T-cell (primary cell): ENCODE measurements at places on chromosomes 5 and 9.

- no peak for DNase-seq
These were observed 2.7 kb downstream of the FYB1 start for GRCh38 chr5:39216631-39217030.

DNA sequence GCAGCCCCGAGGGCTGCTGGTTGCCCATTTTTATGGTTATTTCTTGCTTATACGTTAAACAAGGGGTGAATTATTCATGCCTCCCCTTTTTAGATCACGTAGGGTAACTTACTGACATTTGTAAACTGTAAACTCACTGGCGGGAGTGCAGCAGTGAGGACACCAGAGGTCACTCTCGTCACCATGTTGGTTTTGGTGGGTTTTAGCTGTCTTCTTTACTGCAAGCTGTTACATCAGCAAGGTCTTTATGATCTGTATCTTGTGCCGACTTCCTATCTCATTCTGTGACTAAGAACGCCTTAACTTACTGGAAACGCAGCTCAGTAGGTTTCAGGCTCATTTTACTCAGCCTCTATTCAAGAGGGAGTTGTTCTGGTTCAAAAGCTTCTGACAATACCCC lies 155.0 kb upstream of the PRDM9 start:
- no peak for DNase-seq

DNA sequence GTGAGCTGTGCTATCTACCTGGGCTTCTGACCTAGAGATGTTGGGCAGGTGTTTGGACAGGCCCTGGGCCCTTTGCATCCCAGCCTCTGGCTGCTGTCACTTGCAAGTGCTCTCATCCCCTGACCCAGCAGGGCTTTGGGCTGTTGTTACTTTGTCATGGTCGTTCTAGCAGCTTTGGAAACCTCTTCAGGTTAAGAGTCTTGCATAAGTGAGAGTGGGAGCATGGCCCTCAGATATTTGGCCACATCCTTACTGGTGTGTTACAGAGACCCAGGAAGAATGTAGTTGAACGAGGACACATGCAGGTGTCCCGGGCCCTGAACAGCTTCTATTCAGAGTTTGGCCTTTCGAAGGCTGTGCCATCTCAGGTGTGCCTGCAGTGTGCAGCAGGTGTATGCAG lies 4.5 kb downstream of the TENT4A start:
- no peak for DNase-seq

DNA sequence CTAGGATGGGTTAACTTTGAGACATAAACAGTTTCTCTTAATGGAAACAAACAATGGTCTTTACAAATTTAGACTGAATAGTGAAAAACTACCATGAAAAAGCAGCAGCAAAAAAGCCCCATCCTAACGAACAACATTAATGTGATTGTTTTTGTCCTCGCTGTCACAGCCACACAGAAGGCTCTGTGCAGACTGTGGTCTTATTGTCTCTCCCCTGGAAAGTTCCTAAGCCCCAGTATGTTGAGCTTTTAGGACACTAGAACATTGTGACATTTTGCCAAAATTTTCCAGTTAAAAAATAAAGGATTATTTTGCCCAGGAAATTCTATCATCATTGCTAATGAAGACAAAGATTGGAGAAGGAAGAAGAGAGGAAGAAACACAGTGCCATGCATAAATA lies 12.6 kb upstream of the SOWAHA start:
- DNase-seq: no peak

DNA sequence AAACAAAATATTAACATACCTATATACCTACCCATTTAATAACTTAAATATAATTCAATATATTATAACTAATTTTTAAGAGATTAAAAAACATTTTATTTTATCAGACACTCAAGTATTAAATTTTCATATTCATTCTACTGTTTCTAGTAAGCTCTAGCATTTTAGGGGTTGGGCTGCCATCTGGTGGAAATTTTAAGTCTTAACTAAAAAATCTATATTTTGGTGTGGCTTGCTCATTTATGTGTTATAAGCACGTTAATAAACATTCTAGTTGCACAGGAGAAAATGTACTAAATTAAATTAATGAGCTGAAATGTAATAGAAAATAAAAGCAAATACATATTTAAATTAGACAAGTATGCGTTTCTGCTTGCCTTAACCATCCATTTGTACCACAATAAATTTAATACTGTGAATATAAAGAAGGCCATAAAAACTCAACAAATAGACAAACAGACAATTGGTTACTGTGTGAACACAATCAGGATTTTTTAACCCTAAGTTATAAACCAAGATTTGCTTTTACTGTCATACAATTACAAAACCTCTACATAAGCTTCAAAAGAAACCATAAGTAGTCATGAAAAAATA lies 1728.3 kb upstream of the CDH9 start:
- DNase-seq: no peak

DNA sequence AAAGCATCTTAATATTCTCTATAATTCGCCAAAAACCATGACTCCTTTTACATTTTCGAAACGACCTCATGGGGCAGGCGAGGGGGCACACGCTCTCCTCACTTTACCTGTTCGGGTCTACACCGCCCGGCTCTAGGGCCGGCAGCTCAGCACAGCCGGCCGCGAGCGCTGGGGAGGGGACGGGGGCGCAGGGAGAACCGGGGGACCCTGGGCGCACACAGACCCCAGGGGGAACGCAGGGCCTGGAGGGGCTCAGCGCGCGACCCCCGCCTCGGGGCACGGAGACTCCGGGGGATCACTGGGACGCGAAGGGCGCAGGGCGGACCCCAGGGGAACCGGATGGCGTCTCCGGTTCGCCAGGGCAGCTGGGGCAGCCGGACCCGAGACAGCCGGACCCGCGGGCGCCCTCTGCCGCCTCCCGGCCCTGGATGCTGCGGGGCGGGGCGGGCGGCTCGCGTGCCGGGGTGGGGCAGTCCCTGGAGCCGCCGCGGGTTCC lies at the start of gene AHRR:
Gene AHRR, plus strand, starts transcription at position 485 of the 496 bp plus-strand sequence. CDS start 22,189 bp downstream, outside the sequence.
- DNase-seq: peak; percentile 13

DNA sequence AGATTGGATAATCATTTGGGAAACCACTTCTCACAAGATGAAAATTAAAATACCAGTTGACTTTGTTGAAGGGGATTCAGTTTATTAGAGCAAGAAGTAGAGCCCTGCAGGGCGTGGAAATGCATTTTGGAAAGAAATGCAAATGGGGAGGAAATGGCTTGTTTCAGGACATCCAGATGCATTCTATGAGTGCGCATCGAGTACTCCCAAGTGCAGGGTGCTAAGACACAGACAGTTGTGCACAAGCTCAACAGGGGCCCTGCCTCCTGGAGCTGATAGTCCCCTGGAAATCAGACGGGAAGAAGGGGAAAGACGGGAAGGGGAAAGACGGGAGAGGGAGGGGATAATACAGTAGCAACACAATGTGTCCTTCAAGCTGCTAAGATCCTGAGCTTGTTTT lies 64.0 kb downstream of the NSUN2 start:
- DNase-seq: no peak

DNA sequence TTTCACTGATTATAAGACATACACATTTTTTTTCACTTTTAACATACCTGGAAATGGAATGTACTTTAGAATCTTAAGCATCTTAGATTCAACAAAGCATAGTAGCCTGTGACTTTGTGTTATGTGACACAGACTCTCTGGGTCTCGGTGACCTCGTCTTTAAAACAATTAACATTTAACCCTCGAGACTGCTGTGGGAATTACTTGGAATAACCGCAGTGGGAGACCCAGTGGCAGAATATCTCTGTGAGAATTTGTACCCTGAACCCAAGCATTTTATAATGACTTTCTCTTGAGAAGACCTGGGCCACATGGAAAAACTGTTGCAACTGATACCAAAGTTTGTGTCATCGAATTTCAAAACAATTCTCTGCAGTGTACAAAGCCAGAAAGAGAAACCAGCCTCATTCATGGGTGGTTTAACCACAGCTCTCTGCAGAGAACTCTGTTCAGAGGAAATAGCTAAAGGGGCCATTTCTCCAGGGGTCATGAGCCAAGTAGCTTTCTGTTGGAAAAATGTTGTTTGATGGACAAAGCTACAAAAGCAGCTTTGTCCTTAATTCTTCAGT lies 10.0 kb upstream of the RETREG1 start:
- DNase-seq: no peak

DNA sequence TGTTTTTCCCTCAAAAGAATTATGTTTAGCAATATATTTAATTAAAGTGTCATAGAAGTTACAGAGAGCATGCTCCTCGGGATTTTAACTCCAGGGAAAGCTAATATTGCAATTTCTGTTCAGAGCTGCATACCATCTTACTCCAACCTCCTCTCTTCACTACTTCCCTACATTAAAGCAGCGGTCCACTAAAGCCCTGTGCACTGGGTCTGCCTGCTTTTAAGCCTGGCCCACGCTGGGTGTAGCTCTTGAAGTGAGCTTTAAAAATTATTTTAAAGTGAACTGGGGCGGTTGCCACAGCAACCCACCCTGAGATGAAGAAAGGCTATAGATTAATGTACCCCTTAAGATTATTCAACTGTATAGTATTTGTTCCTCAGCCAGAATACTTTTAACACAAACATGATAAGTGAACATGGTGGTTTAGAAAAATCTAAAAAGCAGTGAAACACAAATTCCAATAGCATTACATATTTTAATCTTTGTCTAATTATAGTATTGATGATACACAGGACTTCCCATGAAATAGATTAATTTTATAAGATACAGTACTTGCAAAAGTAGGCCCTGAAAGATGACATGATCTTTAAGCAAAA lies 3.9 kb upstream of the MEF2C start:
- DNase-seq: no peak

DNA sequence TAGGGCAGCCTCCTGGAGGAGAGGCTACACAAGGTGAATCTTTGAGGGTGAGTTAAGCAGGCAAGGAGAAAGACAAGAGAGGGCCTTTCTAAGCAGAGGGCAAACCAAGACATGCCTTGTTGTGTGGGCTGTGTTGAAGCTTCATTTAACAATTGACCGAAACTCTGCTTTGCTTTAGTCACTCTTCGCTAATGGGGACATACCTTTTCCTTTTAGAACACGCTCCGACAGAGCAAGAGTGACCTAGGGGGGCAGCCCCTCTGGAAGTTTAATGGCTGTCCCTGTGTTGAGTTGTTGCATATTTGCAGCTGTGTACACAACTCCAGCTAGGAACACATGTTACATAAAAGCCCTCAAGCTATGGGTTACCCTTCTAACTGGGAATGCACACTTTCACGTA lies 218.1 kb upstream of the WWC1 start:
- no peak for DNase-seq

DNA sequence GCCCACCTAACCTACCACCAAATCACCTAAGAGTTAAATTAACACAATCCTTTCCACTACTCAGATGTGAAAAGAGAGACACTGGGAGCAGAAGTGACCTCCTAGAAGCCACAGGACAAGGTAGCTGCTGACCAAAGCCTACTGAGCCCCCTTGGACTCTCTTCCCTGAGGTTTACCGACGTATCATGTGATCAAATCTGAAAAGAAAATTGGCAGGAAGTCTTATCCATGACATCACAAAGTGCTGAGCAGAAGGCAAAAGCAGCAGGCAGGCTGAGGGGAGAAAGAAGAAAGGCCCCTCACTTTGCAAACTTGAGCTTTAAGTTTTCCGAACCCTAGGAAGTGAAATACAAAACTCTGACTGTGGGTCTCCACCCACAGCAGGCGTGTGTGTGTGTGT lies 11.1 kb downstream of the PRELID2 start:
- no peak for DNase-seq

DNA sequence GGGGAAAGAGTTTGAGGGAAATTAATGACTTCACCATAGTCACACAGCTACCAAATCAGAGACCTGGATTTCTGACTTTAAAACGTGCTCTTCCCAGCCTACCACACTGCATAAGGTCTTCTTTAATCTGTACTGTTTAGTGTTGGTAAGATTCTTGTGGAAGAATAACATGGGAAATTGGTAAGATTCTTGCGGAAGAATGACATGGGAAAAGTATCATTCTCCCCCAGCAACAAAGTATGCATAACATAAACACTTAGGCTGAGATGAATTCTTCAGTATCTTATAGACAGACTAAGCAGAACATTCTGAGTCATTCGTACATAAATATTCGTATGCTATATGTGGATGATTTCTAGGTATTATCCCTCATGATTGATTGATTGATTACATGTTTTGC lies 170.4 kb downstream of the FOCAD start:
- DNase-seq: no peak

- DNase-seq: no peak
These were observed 71.5 kb downstream of the PAM start for GRCh38 chr5:102826629-102827028.

DNA sequence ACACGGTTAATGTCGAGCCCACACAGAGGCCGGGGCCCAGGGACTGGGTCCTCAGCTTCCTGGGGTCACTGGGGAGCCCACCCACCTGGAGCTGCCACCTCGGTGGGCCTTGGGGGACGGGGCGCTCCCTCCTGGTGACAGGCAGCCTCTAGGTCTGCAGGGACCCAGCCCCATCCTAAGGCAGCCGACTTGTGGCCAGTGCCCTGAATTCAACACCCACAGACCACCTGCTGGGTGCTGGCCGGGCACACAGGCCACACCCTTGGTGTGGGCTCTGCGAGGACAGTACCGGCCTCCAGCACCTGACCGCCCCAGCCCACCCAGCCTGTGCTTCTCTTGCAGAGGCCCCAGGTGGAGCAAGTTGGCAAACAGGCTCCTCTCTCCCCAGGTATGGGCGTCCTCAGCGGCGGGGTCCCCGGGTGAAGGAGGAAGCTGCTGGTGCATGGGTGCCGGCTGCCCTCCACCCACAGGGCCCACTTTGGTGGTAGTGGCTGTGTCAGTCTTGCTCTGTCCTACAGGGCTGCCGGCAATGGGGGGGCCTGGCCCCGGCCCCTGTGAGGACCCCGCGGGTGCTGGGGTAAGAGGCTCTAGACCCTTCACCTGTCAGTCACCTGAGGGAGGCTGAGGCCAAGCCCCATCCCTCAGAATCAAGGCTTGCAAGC lies 8.3 kb downstream of the ENTPD8 start:
- no peak for DNase-seq

GRCh38 chr9:19233344-19233743 lies 2.9 kb downstream of the DENND4C start:
- DNase-seq: no peak

- DNase-seq: no peak
These were observed 23.1 kb downstream of the DDX31 start for GRCh38 chr9:132646726-132647125.

DNA sequence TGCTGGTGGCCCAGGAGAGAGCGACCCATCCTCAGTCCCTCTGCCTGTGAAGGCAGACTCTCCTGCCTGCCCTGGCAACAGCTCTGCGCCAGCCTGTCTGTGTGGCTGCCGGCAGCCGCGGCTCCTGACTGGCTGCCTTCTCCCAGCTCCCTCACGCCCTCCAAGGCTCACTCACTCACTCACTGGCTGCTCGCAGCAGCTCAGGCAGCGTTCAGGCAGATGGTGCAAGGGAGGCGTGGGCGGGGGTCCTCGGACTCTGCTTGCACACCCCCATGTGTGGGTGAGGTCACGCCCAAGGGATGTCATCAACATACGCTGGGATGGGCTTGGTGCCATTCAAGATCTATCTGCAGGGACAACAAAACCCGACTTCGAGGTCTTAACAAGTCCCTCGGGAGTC lies 66.7 kb downstream of the DAB2IP start:
- no peak for DNase-seq

DNA sequence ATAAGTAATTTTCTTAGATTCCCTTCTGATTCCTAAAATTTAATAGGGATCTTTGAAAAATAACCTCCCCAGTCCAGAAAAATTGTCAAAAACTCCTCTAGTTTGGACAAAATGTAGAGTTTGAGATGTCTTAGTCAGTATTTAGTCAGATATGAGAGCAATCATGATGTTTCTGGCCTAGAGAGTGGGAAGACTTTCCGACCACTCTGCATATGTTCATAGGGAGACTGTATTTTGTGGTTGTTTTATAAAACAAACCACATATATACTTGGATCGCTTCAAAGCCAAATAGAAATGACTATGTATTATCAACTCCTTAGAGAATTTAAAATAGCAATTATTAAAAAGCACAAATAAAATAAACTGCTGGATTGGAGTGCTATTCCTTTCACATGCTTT lies 15.8 kb downstream of the ZFAND5 start:
- DNase-seq: no peak
